Endothelial cell of umbilical vein (primary cell): ENCODE measurements at places on chromosomes 6 and 20. TPM values are rescaled to one million over a fixed set of nuclear protein-coding genes. Genes with fewer than 3 reads are reported as not detected.

The NKX2-4 gene
- polyA plus RNA-seq, result not detected in 2 replicates

DNA sequence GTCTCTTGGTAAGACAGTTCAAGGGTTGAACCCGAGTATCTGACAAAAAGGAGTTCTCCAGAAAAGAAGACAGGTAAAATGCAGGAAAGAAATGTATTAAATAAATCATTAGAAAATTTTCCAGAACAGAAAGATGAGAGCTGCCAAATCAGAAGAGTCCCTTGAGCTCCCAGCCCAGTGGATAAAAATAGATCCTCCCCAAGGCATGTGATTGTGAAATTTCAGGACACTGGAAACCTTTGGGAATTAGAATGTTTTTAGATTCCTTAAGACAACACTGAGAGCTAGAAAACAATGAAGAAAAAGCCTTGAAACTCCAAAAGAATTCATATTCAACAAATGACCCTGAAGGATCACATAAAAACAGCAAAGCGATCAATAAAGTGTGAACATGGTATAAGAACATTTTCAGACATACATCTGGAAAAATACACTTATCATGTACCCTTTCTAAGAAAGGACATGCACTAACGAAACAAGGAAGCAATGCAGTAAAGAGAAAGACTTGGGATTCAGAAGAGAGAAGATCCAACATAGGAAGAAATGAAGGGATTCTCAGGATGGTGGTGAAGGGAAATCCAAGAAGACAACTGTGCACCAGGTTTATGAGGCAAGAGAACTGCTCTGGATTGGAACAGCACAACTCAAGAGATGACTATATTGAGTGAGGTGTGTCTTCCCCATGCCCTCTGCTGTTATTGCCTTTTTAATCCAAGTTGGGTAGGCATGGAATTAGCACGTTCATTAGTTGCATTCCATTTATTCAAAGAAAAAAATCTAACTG lies 390.4 kb downstream of the SYNE1 start:
- no peak overlapping the region for H3K4me3 ChIP-seq
- no peak for DNase-seq
- H3K27ac ChIP-seq, result no peak overlapping the region
- no peaks in the 10 kb centered on the region for H3K27me3 ChIP-seq
- no peaks in the 10 kb centered on the region for H3K36me3 ChIP-seq

DNA sequence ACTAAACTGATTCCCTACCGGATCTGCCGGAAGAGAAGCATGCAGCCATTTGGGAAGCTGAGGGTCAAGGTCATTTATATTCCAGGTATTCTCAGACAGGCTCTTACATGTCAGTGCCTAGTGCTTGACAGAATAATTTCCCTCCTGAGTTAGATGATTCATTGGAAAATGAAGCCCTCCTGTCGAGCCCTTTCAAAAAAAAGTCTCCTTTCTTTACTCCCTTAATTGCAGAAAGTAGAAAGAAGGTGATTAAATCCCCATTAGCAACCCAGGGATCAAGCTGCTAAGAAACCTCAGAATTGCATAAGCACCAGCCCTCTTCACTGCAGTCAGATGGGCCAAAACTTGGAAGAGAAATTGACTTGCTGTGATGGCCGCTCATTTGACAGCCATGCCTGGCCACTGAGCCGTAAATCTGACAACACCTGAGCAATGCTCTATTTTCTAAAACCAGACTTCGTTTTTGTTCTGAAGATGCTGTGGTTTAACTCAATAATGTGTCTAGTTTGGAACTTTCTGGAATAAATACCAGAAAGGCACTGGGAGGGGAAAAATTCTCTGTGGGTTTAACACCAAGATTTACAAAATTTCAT lies 61.0 kb upstream of the ARMH2 start:
- no peak overlapping the region for H3K4me3 ChIP-seq
- H3K27ac ChIP-seq, result no peak overlapping the region
- no peak for DNase-seq
- H3K27me3 ChIP-seq, result no peaks in the 10 kb centered on the region
- no peaks in the 10 kb centered on the region for H3K36me3 ChIP-seq

DNA sequence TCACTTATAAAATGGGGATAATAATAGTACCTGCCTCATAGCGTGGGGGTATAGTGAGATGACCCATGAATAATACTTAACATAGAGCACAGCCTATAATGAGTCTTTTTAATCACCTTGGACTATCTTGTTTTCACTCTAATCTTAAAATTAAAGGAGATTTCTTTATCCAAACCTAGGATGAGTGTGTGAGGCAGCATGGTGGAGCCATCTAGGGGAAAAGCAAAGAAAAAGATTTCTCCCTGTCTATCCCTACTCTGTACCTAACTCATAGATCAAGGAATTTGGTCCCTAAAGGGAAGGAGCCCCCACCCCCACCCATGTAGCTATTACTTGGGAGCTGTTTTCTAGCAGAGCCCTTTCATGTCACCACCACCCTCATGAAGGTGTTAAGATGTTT lies 45.2 kb upstream of the PAK5 start:
- DNase-seq, result no peak
- H3K4me3 ChIP-seq, result no peak overlapping the region
- no peaks in the 10 kb centered on the region for H3K36me3 ChIP-seq
- no peaks in the 10 kb centered on the region for H3K27me3 ChIP-seq
- no peak overlapping the region for H3K27ac ChIP-seq
- H3K4me1 ChIP-seq, result no peaks in the 10 kb centered on the region

- no peak overlapping the region for H3K27ac ChIP-seq
- peaks cover 13% of the 10 kb centered on the region for H3K4me1 ChIP-seq
- H3K27me3 ChIP-seq, result no peaks in the 10 kb centered on the region
- no peak for DNase-seq
Observed at GRCh38 chr20:50532221-50532620, 22.0 kb downstream of the PTPN1 start.
